ENCODE measurements at places on chromosomes 12 and 14.

DNA sequence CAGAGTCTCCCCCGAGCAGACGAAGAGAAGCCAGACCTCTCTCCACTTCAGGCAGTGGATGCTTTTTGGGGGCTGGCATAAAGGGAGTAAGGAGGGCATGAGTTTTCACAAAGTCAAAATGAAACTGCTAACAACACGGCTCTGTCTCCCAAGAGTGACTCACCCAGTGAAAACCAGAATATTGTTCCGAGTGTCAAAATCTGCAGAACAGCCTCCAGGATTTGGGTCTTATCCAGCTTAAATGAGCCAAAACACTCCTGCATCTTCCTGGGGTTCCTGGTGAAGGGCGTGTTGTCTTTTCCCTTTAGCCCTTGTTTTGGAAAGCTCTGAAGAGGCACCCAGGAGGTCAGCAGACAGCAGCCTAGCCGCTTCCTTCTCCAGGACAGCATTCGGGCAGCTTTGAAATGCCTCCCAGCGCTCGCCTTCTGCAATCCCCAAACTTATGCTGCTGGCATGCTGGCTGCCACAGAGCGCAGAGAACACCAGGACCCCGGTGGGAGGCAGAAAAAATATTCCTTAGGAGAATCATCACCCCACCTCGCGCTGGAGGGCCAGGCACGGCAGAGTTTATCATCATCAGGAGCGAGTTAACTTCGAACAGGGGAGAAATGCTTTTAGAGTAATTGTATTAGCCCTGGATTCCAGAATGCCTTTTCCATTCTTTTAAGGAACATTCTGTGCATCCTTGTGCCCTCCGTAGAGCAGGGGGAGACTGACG lies 117.7 kb upstream of the NCOR2 start:
- DNase-seq, result no peak

GRCh38 chr14:99440278-99440677 lies 40.4 kb downstream of the SETD3 start:
- DNase-seq, result no peak

- DNase-seq, result no peak
Observed at GRCh38 chr14:36585100-36585499, 2.7 kb upstream of the NKX2-8 start.

- DNase-seq, result no peak
Observed at GRCh38 chr14:73742520-73743238, 28.5 kb upstream of the PNMA1 start.

DNA sequence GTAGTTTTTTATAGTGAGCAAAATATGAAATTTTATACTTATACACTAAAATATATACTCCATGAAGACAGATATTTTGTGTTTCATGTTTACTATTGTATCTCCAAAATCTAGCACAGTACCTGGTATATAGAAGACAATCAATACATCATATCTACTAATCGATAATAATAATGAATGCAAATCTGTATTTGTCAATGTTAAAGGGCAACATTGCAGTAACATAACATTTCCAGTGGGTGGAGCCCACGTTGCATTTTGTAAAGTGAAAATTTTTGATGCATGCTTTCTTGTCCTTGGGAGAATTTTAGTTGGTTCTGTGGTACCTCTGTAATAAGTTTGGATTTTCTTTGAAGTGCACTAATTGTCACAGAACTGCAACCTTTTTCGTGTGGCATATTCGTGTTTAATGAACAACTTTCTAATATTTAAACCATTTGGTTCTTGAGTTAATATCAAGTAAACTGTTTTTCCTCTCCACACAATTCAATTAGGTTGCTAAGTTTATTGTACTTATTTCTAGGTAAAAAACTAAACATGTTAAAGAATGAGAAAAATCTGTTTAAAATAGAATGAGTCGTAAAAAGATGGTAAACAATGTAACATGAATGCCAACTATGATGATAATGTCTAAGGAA lies 47.4 kb downstream of the AVPR1A start:
- no peak for DNase-seq

DNA sequence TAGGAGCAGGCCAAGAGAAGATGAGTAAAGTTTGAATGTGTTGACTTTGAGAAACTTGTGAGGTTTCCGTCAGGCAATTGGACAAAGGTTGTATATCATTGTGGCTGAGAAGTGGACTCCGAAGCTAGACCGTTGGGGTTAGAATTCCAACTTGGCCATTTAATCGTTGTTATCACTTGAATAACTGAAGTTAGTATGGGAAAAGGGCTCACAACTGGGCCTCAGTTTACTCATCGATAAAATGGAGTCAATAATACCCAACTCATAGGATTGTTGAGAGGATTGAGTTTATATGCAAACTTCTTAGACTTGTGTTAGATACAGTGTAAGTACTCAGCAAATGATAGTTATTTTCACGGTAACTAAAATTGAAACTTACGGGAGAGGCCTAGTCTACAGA lies 846 bp downstream of the SLIRP start:
- no peak for DNase-seq

DNA sequence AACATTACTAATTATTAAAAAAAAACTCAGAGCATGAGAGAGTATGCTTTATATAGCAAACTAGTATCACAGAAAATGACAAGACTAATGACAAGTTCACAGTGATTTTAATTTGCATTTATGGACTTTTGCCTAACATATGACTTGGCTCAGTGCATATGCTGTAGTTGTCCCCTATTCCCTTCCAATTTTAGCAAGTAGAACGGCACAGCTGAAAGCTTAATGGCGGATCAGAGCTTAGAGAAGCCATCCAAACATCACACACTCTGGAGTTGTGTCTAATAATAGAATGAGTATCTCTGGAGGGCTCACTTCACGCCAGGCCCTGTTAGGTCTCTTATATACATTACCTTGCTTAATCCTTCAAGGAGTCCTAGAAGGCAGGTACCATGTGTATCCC lies 13.3 kb downstream of the CNIH1 start:
- no peak for DNase-seq

DNA sequence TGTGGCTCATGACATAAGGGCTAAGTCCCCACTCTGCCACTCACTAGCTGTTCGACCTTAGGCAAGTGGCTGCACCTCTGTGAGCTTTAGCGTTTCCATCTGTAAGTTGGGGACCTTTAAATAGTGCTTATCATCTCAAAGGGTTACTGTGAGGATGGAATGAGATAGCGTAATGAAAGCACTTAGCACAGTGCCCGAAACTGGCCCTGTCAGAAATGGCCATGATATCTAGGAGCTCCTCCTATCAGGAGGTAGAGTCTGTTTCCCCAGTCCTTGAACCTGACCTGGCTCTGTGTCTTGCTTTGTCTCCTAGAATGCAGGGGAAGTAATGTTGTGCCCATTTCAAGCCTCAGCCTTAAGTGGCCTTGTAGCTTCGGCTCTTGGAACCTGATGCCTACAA lies 211.0 kb downstream of the RBM19 start:
- no peak for DNase-seq

DNA sequence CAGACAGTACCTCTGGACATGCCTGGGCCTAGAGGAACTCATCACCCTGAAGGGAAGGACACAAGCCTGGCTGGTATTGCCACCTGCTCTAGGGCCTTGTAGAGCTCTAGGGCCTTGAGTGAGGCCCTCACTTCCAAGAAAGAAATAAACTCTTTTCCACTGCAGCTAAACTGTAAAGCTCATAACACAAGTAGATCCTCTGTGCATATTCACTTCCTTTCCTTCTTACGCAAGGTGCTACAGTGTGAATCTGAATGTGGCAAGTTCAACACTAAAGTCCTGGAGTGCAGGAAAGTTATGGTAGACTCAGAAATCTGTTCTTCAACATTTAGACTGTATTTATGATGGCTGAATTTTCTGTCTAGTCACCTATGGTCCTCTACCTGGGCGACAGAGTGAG lies 14.5 kb downstream of the RNASE3 start:
- no peak for DNase-seq

DNA sequence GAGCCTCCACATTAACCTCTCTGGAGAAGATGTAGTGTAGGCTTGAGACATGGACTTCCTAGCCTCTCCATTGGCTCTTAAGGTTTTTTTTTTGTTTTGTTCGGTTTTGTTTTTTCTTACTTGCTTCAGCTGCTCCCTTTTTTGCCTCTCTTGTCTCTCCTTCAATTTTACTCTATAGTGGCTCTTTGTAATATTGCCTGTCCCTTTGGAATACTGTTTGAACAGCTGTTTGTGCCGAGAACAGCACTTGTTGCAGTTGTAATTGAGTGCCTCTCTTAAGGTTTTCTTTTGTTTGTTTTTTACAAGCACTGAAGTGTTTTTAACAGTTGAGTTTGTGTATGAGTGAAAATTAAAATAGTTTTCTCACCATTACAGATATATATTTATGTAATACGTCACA lies 567.7 kb downstream of the LRFN5 start:
- no peak for DNase-seq

- DNase-seq, result no peak
Observed at GRCh38 chr14:32621585-32621984, 292.5 kb downstream of the AKAP6 start.

- no peak for DNase-seq
Observed at GRCh38 chr12:93827669-93828068, 150.5 kb downstream of the CRADD start.

Data from GM06990 (cell line).